ENCODE measurements at places on chromosomes 11 and 22.

DNA sequence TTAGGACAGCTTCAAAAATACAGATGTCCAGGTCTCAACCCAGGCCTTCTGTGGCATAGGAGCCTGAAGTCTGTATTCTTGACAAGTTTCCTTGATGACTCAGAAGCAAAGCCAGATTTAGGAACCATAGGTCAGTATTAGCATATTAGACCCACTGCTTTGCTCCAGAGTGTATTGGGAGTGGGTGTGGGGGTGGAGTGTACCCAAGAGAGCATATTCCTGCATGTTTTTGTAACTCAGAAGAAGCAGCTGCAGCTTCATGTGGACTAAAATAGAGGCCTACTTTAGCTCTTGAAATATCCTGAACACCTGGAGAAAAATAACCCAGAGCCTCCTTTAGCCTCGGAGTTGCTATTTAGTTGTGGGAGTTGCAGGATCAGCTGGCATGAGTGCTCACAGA is 106.7 kb downstream of the CCDC81 start:
- H3K4me1 ChIP-seq = peaks cover 5% of the 10 kb centered on the region
- no peak for DNase-seq
- no peak overlapping the region for H3K27ac ChIP-seq
- H3K4me3 ChIP-seq = no peak overlapping the region

GRCh38 chr11:45051621-45052020 is 94.8 kb upstream of the PRDM11 start:
- H3K36me3 ChIP-seq = no peaks in the 10 kb centered on the region
- peaks cover 21% of the 10 kb centered on the region for H3K4me1 ChIP-seq
- no peak for DNase-seq

DNA sequence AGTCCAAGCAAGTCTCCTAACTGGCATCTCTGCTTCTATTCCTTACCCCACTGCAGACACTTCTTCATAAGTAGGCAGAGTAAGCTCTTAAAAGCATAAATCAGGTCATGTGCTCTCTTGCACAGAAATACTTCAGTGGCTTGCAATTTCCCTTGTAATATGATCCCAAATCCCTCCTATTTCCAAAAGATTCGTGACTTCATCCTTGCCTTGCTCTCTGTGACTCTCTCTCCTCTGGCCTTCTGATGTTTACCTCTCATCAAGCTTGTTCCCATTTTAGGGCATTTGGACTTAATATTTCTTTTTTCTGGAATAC is 37.4 kb upstream of the NCR3LG1 start:
- no peak overlapping the region for H3K4me3 ChIP-seq
- H3K36me3 ChIP-seq = no peaks in the 10 kb centered on the region
- no peaks in the 10 kb centered on the region for H3K4me1 ChIP-seq
- no peak for DNase-seq
- no peaks in the 10 kb centered on the region for H3K27me3 ChIP-seq

- peak overlapping the region; percentile 67 for H3K27ac ChIP-seq
- H3K36me3 ChIP-seq = no peaks in the 10 kb centered on the region
- DNase-seq = peak; percentile 81
- H3K4me1 ChIP-seq = peaks cover 28% of the 10 kb centered on the region
- H3K27me3 ChIP-seq = peaks cover 15% of the 10 kb centered on the region
Measured at GRCh38 chr11:20022363-20023081, 137.8 kb downstream of the DBX1 start.

- no peaks in the 10 kb centered on the region for H3K27me3 ChIP-seq
- H3K27ac ChIP-seq = no peak overlapping the region
- peaks cover 10% of the 10 kb centered on the region for H3K36me3 ChIP-seq
- peak overlapping the region; percentile 75 for H3K4me3 ChIP-seq
- DNase-seq = no peak
Measured at GRCh38 chr11:34105957-34106504, 602 bp downstream of the NAT10 start.

DNA sequence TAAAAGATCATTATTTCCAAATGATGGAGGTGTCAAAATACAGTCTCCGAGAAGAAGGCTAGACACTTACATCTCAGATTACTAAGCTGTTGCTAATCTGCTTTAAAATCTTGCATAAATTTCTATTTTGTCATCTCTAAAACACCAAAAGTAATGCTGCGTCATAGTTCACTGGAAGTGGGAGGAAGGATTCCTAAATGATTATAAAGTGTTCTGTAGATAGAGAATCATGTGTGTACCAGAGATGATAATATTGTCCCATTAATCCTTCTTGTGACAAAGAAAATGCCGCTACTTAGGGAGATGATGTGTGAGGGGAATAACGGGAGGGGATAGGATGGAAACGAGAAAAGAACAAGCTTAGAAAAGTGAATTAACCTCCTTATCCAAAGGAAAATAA is 268.6 kb downstream of the JRKL start:
- no peaks in the 10 kb centered on the region for H3K4me1 ChIP-seq

GRCh38 chr11:76770642-76771445 is 12.3 kb upstream of the TSKU start:
- peak overlapping the region; percentile 7 for H3K27ac ChIP-seq
- H3K27me3 ChIP-seq = no peaks in the 10 kb centered on the region
- no peak for DNase-seq
- H3K36me3 ChIP-seq = no peaks in the 10 kb centered on the region

- no peak overlapping the region for H3K4me3 ChIP-seq
- no peaks in the 10 kb centered on the region for H3K27me3 ChIP-seq
- no peaks in the 10 kb centered on the region for H3K4me1 ChIP-seq
- no peaks in the 10 kb centered on the region for H3K36me3 ChIP-seq
Measured at GRCh38 chr11:12280199-12280837, 97.1 kb upstream of the PARVA start.

DNA sequence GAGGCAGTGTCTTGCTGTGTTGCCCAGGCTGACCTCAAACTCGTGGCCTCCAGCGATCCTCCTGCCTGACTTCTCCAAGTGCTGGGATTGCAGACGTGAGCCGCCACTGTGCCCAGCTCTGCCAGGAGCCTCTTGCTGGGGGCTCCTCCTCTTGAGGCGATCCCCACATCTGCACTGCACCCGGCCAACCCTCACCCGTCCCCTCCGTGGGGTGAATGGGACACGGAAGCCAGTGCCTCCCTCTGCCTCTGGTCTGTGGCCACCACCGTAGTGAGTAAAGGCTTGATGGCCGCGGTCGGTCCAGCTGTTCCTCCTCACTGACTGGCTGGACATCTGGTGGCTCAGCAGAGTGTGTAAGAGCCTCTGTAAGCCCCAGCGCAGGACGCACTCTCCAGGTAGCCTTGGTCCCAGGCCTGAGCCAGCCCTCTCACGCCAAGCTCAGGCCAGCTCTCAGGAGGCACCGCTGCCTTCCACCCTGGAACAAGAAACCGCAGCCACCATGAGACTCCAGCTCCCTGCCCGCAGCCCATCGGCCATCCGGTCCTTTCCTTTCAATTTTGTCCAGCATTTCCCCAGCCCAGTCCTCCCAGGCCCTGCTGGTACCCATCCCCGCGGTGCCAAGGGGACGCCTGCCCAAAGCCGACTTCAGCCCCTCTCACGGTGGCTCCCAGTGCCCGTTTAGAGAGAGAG is 100.3 kb downstream of the BRD1 start:
- no peaks in the 10 kb centered on the region for H3K36me3 ChIP-seq
- DNase-seq = no peak
- H3K4me1 ChIP-seq = no peaks in the 10 kb centered on the region
- no peak overlapping the region for H3K4me3 ChIP-seq
- no peak overlapping the region for H3K27ac ChIP-seq

- DNase-seq = no peak
- no peak within 1 kb of the TSS for H3K27ac ChIP-seq
- H3K4me3 ChIP-seq = peak within 1 kb of the TSS; percentile 81
- peaks cover 2% of the 10 kb centered on the region for H3K36me3 ChIP-seq
Measured at GRCh38 chr11:126282736-126283591, at the start of gene TIRAP. Gene TIRAP (plus strand): TSS chr11:126283093. CDS start chr11:126290895, 7,802 bp downstream.

DNA sequence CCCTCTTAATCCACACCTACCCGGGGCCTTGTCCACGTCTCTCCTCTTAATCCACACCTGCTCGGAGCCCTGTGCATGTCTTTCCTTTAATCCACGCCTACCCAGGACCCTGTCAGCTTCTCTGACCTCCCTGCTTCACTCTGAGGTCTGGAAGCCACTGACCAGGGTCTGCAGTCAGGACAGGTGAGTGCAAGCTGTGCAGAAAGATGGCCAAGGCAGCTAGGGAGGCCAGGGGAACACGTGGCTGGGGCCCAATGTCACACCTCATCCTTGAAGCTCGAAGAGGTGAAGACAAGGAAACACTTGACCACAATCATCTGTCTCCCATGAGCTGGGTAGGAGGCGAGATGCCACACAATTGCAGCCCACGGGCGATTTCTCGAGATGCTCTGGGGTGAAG is 1516.9 kb downstream of the BRD1 start:
- H3K27me3 ChIP-seq = no peaks in the 10 kb centered on the region
- H3K4me1 ChIP-seq = no peaks in the 10 kb centered on the region
- DNase-seq = no peak
- H3K36me3 ChIP-seq = no peaks in the 10 kb centered on the region
- H3K27ac ChIP-seq = no peak overlapping the region
- no peak overlapping the region for H3K4me3 ChIP-seq

- H3K4me3 ChIP-seq = peak overlapping the region; percentile 83
- no peaks in the 10 kb centered on the region for H3K27me3 ChIP-seq
- DNase-seq = no peak
- H3K36me3 ChIP-seq = peaks cover 4% of the 10 kb centered on the region
- peak overlapping the region; percentile 97 for H3K27ac ChIP-seq
- H3K4me1 ChIP-seq = peaks cover 18% of the 10 kb centered on the region
Measured at GRCh38 chr11:72039856-72040401, 40.4 kb downstream of the NUMA1 start.

- peaks cover 30% of the 10 kb centered on the region for H3K36me3 ChIP-seq
- peaks cover 10% of the 10 kb centered on the region for H3K4me1 ChIP-seq
- no peak overlapping the region for H3K4me3 ChIP-seq
- no peak for DNase-seq
- H3K27me3 ChIP-seq = no peaks in the 10 kb centered on the region
Measured at GRCh38 chr22:40240686-40241085, 63.0 kb downstream of the TNRC6B start.

DNA sequence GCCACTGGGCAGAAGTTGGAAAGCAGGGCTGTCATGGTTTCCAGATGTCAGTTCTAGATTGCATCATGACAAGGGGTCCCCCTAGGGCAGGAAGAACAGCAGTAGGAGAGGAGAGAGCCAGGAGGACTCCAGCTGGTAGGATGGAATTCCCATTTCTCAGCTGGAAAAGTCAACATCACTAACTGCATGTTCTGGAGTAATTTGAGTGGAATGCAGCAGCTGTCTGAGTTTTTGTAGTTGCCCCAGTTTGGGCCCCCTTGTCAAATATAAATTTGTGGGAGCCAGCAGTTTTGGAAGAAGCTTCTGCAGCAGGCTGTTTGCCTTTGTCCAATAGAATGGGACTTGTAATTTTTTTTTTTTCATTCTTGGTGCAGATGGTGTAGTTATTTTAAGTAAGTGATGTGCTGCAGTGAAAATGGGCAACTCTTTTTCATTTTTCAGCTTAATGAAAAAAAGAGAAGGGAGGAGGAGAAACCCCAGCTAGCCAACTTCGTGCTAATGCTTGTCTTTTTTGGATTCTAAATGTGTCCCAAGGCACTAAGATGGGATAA is 86.9 kb downstream of the LDLRAD3 start:
- H3K27ac ChIP-seq = no peak overlapping the region
- H3K4me3 ChIP-seq = no peak overlapping the region
- no peak for DNase-seq
- peaks cover 6% of the 10 kb centered on the region for H3K36me3 ChIP-seq

DNA sequence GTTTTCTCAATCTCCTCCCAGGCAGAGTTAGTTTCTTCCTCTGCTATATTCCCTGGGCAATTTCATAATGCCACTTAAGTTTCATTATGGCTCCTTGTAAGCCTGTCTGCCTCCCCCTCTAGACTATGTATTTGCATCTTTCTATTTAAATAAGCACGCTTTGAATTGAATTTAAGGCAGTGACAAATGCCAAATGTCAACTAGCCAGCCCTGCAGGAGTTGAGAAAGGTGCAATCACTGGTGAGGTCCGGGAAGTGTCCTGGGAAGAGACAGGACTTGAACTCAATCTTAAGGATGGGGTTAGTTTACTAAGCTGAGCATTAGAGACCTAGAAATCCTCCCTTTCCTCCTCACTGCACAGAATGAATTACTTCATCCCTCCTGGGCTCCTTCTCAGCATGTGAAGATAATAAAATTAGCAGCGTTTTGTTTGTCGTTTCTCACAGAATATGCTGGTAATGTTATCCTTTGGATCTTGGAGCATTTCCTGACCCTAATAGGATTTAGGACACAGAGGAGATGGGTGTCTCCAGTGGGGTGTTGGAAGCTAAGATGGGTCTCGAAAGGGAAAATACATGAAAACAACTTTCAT is 1.6 kb downstream of the TCP11L1 start:
- H3K27ac ChIP-seq = no peak overlapping the region
- H3K36me3 ChIP-seq = no peaks in the 10 kb centered on the region
- H3K27me3 ChIP-seq = no peaks in the 10 kb centered on the region
- no peaks in the 10 kb centered on the region for H3K4me1 ChIP-seq
- peak overlapping the region; percentile 89 for H3K4me3 ChIP-seq

DNA sequence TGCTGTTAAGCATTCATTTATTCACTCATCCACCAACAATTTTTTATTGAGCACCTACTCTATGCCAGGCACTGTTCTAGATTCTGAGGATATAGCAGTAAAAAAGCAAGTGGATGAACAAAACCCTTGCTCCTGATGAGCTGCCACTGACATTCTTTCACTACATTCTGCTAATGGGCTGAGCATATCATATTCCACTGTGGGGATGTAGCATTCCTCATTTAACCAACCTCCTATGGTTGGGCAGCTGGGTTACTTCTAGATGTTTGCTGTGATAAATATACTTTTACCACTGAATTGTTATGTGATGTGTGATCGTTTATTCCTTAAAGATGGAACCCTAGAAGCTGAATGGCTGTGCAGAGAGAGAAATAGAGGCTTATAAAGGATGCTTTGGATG is 176.9 kb downstream of the MN1 start:
- peaks cover 3% of the 10 kb centered on the region for H3K4me1 ChIP-seq
- no peak for DNase-seq
- no peaks in the 10 kb centered on the region for H3K36me3 ChIP-seq
- no peak overlapping the region for H3K4me3 ChIP-seq
- H3K27me3 ChIP-seq = no peaks in the 10 kb centered on the region
